T-helper 17 cell (primary cell): ENCODE measurements at places on chromosomes 1 and 21.

DNA sequence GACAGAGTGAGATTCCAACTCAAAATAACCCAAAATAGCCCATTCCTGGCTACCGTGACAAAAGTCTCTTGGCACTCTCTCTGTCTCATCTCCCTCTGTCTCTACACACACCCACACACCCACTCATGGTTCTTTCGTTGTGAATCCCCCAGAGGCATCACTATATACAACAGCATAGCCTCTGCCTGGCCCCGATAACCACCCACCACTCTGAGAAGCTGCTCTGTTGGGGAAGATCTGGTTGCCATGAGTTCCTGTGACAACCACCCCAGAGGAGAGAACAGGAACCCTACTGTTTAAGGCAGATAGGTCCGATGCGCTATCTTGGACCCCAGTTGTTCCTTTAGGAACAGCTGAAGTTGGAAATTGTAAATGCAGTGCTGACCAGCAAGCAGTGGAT, 70.4 kb upstream of the LYST start:
- no peak for DNase-seq

DNA sequence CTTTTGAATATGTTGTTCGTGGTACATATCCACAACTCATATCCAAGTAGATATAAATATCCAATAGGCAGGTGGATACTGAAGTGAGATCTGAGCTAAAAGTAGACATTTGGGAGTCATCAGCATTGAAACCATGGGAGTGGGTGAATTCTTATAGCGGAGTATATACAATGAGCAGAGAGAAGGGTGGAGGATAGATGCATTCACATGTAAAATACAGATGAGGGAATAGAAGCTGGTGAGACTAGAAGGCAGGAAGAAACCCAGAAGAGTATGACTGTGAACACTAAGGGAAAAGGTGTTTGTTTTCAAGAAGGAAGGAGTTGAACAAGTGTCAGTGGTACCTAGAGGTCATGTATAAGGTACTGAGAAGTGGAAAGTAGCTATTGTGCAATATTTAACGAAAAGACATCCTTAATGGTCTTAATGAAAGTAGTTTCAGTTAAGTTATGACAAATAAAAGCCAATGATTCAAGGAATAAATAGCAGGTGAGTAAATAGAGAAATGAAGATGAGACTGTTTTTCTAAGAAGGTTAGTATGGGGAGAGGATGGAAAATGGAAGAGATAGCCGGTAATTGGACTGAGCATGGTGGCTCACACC, 181.6 kb upstream of the CACYBP start:
- no peak for DNase-seq

DNA sequence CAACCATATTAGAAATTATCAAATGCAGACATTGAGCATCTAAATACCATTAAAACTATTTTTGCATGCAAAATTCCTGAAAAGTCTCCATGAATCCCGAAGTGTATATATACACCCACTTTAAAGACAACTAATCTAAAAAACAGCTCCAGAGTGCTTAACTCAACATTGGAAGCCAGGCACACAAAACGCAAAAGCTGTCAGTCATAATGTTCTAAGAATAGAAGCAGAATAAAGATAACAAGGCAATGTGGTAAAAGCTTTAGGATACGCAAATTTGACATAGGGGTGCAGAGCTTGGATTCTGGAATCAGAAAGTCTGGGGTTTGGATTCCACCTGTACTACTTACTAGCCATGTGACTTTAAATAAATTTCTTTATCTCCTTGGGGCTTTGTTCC, 62.5 kb downstream of the SMYD3 start:
- DNase-seq, result no peak

DNA sequence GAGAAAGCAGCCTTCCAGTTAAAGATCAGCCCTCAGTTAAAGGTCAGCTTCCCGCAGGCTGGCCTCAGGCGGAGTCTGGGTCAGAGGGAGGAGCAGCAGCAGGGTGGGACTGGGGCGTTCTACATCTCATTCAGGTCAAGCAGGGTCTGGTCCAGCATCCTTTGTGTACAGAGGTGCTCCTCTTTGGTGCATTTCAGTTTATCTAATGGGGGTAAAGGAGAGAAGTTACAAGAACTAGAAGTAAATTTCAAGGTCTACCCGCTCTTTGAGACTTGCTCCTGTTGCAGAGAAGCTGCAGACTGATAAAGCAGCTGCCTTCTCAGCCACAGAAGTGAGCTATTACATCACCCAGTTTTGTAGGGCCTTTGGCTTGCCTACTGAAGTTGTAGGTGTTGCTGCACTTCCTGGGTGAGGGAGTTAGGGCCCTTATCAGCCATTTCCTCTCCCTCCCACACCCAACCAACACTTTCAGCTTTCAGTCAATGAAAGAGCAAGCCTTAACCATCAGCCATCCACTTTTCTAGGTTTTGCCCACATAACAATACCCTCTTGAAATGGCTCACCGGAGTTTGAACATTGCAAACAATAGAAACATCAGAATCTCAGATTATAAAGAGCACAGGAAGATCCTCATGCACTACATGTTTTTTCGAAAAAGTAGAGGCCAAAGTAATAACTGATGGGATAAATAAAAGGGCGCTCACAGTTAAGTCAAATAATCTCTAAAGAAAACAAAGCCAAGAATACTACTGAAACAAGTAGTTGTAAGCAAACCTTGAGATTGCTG, 2.8 kb upstream of the NUP210L start:
- DNase-seq, result peak; percentile 50

DNA sequence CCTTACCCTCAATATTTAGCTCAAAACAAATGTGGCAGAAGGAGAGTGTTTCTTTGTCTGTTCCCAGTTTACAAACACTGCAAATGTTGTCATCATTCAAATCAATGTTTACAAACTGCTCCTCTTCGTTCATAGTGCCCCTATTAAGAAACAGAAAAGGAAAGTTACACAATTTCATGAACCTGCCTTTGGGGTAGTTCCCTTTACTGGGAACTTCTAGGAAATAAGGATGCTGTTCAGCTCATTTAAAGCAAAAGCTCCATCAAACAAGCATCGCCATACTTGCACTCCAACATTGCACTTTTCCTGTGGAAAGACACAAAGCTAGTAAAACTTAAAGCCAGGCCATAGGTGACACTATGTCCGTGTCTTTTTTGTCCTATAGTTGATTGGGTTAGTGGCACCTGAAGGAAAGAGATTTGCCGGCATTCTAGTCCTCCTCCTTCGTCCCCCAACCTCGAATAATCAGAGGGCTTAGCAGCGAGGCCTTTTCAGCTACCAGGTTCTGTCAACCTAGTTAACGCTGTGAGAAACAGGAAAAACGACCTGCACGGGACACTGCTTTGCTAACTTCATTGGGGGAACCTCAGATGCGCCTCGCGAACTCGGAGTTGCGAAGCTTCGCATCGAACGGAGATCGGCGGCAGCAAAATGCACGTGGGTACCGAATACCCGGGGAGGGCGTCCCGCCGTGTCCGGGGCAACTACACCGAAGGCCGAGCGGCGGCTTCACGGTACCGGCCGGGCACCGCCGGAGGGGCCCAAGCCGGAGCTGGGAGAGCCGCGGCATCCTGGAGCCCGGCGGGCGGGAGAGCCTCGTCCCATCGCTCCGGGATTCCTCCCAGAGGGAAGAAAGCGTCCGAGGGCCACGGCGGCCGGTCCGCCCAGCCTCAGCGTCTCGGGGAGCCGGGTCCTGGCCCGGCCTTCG, 706 bp downstream of the C21orf91 start:
- DNase-seq, result peak; percentile 14

DNA sequence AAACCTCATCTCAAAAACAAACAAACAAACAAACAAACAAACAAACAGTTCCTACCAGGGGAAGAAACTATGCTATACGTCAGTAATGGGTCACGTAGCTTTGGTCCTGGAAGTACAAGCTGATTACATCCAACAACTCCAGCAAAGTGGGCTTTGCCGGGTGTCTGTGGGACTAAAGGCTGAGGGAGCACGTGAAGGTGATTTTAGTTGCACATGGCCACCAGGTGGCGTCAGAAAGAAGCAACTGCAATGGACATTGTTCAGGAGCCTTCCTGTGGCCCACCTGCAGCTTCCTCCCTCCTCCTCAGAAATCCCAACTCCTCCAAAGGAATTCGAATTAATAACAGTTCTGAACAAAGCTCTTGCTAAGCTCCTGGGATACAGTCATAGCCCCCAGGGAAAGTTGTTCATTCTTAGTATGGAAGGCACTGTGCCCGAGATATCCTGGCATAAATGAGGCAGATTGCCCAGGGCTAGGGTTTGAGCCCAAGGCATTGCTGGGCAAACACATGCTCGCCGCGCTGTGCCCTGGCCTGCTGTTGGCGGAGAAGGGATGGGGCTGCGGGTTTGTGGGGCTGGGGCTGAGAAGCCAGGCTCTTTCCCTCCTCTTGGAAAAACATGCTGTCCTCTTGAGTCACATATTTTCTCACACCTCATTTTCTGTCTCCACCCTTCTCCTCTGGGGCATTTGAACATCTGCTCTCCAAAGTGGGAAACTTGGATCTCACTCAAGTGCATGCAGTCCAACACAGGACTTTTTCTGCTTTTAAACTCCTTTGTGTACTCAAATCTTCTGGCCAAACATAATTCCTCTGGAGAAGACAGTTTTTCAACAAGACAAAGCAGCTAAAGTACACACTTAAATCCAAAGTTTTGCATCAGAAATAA, 28.6 kb downstream of the AKNAD1 start:
- peak; percentile 60 for DNase-seq

- peak; percentile 44 for DNase-seq
These were observed 6.2 kb upstream of the ANKRD35 start for GRCh38 chr1:145891587-145892485.

DNA sequence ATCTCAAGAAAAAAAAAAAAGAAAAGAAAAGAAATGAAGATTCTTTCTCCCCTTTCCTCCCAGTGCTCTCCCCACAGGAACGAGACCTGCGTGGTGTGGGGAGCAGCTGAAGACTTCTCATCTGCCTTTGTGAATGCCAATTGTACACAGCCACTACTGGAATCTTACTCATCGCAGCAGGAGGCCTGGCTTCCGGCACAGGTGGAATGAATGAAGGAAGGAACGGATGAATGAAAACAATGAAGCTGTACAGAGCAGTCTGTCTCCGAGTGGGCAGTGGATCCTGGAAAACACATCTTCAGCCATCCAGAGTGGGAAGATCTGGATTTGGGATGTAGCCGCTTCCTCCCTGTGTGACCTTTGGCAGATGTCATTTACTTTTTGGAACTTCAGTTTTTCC, 64.9 kb downstream of the RUNX3 start:
- no peak for DNase-seq

GRCh38 chr1:211474451-211474850, 17.5 kb downstream of the RD3 start:
- no peak for DNase-seq

- DNase-seq, result no peak
These were observed 31.4 kb downstream of the GNG12 start for GRCh38 chr1:67801903-67802302.

GRCh38 chr1:58815686-58816071, 31.8 kb upstream of the JUN start:
- DNase-seq, result no peak

GRCh38 chr1:119662034-119662437, 14.0 kb upstream of the ZNF697 start:
- no peak for DNase-seq

GRCh38 chr1:223203034-223203408, 60.0 kb upstream of the TLR5 start:
- no peak for DNase-seq

GRCh38 chr1:7227654-7228053, 442.4 kb downstream of the CAMTA1 start:
- no peak for DNase-seq

GRCh38 chr1:180031664-180032063, 77.1 kb downstream of the CEP350 start:
- DNase-seq, result no peak

DNA sequence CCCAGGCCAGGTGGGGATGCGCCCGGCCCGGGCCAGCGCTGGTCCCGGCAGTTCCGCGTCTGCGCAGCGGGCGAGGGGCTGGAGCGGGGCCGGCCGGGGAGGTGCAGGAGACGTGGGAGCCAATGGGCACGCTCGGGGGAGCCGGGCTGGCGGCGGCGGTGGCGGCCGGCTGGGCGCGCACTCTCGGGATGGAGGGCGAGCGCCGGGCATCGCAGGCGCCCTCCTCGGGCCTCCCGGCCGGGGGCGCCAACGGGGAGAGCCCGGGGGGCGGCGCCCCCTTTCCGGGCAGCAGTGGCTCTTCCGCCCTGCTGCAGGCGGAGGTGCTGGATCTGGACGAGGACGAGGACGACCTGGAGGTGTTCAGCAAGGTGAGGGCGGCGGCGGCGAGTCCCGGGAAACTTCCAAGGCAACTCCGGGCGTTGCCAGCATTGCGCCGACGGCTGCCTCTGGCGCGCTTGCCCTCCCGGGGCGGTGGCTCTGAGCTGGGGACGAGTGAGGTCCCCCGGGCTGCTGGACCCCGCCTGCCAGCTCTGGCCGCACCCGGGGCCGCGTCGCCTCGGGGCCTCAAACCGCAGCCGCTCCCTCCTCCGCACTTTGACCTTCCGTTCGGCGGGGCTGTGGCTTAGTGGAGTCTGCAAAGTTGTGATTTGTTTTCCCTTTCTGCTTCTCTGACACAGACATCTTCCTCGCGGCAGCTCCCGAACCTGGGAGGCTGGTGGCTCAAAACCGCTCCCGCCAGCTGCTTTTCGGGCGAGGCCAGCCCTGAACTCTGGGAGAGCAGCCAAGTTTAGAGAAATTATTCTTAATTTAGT, at the start of gene SNX7:
SNX7 (plus strand) TSS at position 178 of the 812 bp plus-strand sequence; CDS start at position 189, 11 bp downstream.
- no peak for DNase-seq

DNA sequence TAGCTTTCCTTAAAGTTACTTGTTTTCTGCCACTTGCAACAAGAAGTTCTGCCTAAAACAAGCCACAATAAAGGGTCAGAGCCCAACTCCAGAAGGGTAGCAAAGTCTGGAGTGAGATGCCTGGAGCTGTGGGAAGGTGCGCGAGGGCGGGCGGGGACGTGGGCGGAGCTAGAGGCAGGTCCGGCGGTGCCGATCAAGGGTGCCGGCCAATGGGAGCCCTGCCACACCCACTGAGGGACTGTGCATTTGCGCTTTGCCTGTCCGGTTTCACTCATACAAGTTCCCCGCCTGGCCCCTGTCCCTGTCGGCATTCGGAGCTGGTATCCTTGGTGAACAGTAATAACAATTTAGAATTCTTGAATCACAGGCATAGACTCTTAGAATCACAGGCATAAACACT, 732.4 kb downstream of the MATN1 start:
- no peak for DNase-seq

DNA sequence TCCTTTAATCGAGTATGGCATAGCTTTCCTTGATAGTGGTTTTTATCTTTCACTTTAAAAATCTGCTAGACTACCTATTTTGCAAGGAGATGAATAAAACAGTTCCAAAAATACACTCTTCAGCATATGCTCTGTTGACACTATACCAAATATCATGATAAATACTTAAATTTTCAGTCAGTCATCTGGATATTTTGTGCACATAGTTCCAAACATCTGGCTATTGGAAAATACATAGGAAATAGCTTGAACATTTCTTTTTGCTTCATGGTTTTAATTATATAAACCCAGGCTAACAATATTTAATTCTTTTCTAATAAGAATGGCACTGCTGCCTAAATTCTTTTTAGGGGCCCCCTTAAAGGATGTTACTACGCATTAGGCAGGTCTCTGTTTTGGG, 342.1 kb downstream of the NEGR1 start:
- DNase-seq, result no peak
